ENCODE measurements at places on chromosomes 7 and 10. TPM values are rescaled to one million over a fixed set of nuclear protein-coding genes. Genes with fewer than 3 reads are reported as not detected.

C10orf90 gene
- total RNA-seq = 0.17 TPM

SMO gene
- total RNA-seq = 12.6 TPM

ARID5B gene
- total RNA-seq = 145 TPM

OR13A1 gene
- not detected for total RNA-seq

STAG3 gene
- 0.50 TPM for total RNA-seq

Measured in fibroblast of lung (primary cell).